Lung microvascular endothelial cell (primary cell): ENCODE measurements at places on chromosomes 12 and 14. TPM values are rescaled to one million over a fixed set of nuclear protein-coding genes. Genes with fewer than 3 reads are reported as not detected.
A peak's percentile ranks its signal among the peaks of the same experiment; 100 is the strongest.

LGMN gene
- 57.8 and 62.7 TPM in 2 replicates for total RNA-seq

SGPP1 gene
- 8.5 and 9.5 TPM in 2 replicates for total RNA-seq

PZP gene
- total RNA-seq, result under 0.01 and 0.22 TPM in 2 replicates

AQP2 gene
- total RNA-seq, result not detected in 2 replicates

DNA sequence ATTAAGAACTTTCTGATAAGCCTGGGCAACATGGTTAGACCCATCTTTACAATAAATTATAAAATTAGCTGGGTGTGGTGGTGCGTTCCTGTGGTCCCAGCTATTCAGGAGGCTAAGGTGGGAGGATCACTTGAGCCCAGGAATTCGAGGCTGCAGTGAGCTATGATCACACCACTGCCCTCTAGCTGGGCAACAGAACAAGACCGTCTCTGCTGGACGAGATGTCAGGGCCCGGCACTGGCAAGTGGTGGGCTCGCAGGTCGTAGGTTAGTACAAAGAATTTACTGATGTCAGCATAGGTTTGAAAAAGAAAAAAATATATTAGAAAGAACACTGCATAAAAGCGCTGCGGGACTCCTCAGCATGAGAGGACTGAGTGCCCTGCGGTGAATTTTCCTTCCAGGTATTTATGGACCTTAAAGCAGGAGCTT is 15.7 kb upstream of the VSIG10 start:
- DNase-seq, result no peak

- DNase-seq, result no peak
These were observed 5.7 kb downstream of the DNAJC22 start for GRCh38 chr12:49352351-49352750.

GRCh38 chr12:6311822-6312528 is 1.5 kb downstream of the PLEKHG6 start:
- DNase-seq, result no peak

GRCh38 chr12:62714181-62714773 is 220.7 kb downstream of the PPM1H start:
- DNase-seq, result no peak

GRCh38 chr12:97939156-97939555 is 476.6 kb downstream of the RMST start:
- DNase-seq, result no peak

DNA sequence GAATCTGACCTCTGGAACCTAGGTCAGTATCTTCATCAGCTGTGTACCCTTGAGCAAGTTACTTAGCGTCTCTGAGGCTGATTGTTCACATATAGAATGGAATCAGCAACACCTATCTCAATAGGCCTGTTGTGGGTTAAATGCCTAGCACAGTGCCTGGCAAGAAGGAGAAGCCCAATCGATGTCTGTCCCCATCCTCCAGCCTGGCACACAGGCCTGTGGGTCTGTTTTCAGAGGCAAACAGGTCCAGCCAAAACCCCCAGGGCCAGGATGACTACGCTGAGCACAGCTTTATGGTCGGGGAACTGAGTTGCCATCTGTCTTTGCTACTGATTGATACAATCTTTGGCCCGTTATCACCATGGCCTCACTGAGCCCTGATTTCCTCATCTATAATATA is 89.2 kb downstream of the NUAK1 start:
- DNase-seq, result no peak

GRCh38 chr12:16984484-16984883 is 378.5 kb upstream of the LMO3 start:
- no peak for DNase-seq

DNA sequence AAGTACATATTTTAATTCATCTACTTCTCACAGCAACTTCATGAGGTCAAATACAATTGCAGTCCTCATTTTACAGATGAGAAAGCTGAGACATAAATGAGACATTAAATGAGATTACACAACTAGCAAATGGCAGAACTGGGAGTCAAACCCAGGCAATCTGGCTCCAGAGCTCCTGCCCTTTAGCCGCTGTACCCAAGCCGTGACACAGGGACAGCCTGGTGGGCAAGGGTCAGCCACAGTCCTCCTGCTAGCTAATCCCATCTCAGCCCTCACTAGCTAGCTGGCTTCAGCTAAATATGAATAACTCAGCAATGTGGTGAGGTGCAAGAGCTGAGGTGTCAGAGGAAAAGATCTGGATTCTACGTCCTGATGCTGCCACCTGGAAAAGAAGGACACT is 54.8 kb downstream of the NINJ2 start:
- no peak for DNase-seq

DNA sequence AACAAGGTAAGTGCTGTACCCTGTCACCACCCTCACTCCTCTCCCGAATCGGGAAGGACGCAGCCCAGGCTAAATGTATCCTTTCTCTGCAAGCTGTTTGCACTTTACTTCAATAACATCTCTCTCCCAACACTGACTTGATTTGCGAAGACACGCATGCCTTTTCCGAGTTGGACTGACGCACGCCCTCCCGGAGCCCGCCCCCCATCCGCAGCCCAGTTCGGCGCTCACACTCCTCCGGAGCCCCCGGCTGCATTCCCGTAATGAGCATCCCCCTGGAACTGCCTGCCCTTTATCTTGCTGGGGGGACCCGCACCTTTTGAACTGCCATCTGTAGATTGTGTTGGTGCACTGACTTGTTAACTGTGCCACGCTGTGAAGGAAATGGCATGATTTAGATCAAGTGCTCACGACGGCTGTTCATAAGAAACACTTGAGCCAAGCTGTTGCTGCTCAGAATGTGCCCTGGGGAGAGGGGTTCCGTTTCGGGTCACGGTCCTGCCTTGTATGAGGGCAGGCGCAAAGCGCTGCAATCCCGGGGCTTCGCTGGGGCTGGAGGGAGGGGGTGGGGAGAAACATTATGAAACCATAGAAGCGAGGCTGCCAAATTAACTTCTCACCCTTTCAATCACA is 176.6 kb upstream of the CDKN3 start:
- DNase-seq, result peak; percentile 9

- DNase-seq, result no peak
These were observed 110.1 kb downstream of the SLC25A21 start for GRCh38 chr14:37062191-37062803.
